ENCODE measurements at places on chromosomes 1 and 21.

DNA sequence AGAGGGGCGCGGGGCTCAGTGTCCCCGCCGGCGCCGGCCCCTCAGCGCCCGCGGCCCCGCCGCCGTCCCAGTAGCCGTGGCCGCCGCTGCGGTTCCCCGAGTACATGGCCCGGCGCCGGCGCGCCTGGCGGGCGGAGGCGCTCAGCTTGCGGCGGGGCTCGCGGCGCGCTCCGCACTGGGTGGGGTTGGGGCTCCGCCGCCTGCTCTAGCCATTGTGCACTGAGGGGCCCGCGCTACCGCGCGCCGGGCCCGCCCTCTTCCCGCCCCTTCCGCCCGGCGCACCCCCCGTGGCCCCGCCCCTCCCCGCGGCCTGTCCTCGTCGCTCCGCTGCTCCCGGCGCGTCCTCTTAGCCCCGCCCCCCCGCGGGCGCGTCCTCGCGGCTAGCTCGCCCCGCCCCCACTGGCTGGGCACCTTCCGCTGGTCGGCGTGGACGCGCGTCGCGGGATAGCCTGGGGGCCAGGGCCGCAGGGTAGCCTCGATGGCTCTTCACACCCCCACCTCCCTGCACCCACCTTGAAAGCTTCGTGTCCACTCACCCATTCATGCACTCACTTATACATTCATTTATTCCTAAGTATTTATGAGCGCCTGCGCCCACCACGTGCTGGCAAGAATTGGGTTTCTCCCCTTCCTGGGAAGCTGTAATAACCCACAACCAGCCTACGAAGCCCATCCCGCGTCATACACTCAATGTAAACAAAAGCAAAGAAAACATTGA is at the start of the genes CHML and OPN3:
CHML (minus strand) TSS at position 221 of the 718 bp plus-strand sequence. CDS start 4,603 bp downstream, outside the sequence.
OPN3 (minus strand) TSS at position 221 of the 718 bp plus-strand sequence; CDS start at position 106, 115 bp downstream.
- peak; percentile 75 for DNase-seq

GRCh38 chr1:110672753-110673108 is 2.0 kb downstream of the KCNA3 start:
- DNase-seq, result no peak

DNA sequence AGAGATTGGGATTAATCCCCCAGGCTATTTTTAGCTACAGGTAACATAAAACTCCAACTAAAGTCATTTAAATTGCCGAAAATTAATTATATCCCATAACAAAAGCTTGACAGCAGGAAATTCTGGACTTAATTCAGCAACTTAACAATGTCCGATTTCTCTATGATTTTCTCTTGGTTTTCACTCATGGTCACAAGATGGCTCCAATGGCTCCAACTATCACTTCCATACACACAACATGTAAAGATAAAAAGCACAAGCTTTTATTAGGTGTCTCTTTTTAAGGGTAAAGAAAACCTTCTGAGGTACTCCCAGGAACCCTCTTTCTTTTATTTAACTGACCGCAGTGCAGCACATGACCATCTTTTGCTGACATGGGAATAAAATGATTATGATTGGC is 363.5 kb upstream of the PTBP2 start:
- DNase-seq, result no peak

DNA sequence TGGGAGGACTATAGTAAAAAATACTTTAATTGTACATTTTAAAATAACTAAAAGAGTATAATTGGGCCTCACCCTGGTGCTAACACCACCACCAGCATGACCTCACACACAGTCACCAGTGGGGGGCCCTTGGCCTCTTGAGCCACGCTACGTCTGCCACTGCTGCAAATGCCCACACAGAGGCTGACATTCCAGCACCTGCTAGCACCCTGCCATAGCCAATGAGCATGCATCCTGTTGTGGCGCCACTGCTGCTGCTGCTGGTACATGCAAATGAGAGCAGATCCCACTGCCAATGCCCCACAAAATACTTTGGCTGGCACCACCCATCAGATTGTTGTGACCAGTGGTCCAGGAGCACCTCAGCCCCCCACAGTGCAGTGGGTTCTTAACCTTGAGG is 31.5 kb upstream of the TNR start:
- DNase-seq, result no peak

DNA sequence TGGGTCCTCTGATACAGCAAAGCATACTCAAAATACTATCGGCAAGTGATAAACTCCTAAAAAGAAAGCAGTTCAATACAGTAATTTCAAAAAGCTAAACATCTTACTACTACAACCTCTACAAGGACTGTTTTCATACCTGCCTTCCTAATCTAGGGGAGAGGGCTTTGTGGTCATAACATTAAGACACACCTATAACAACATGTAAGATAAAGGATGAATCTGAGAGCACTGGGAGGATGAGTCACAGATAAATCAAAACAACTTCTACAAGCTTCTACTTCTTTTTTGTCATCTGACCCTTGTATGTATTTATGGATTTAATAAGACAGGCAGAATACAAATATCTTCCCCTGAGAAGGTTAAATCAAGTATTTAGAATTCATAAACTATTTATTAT is 40.0 kb downstream of the LTN1 start:
- DNase-seq, result no peak

GRCh38 chr1:228717081-228717480 is 18.2 kb upstream of the RHOU start:
- no peak for DNase-seq

GRCh38 chr1:219778793-219779369 is 149.5 kb downstream of the SLC30A10 start:
- no peak for DNase-seq

DNA sequence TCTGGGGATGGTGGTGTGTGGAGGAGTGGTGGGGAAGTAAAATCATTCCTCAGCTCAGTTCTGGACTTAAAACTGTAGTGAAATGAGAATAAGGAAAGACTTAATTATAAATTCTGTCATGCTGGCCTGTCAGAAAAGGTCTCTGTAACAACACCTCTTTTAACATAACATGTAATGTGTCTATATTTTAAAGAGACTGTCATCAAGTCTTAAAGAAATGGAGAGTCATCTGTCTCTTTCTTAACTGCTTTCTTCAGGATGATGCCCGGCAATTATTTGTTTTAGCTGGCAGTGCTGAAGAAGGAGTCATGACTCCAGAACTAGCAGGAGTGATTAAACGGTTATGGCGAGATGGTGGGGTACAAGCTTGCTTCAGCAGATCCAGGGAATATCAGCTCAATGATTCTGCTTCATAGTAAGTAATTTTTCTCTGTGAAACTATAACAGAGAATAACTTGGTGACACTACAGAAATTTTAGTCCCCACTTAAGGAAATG is 30.6 kb downstream of the GNAI3 start:
- no peak for DNase-seq

All from stimulated activated CD8-positive, alpha-beta memory T cell treated with anti-CD3 and anti-CD28 coated beads, Interleukin-15, amount 100 ng/mL, for 1 hour (primary cell).